SW 1271 (cell line): ENCODE measurements at places on chromosomes 3 and 15.

DNA sequence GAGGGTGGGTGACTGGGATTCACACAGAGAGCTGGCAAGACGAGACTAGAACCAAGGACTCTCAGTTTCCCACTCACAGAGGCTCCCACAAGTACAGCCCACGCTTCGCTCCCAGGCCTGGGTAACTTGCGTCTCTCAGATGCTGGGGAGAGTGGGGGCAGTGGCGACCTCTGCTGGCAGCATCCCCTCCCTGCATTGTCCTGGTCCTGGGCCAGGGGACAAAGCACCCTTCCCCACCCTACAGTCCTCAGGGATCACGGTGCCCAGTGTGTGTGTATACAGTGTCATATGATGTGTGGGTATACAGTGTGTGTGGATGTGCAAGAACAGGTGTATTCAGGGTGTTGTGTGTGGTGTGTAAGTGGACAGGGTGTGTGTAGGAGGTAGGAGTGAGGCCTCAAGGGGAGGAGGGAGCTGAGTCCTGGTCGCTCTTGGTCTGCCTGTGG is 12.8 kb downstream of the VILL start:
- peak; percentile 45 for DNase-seq

DNA sequence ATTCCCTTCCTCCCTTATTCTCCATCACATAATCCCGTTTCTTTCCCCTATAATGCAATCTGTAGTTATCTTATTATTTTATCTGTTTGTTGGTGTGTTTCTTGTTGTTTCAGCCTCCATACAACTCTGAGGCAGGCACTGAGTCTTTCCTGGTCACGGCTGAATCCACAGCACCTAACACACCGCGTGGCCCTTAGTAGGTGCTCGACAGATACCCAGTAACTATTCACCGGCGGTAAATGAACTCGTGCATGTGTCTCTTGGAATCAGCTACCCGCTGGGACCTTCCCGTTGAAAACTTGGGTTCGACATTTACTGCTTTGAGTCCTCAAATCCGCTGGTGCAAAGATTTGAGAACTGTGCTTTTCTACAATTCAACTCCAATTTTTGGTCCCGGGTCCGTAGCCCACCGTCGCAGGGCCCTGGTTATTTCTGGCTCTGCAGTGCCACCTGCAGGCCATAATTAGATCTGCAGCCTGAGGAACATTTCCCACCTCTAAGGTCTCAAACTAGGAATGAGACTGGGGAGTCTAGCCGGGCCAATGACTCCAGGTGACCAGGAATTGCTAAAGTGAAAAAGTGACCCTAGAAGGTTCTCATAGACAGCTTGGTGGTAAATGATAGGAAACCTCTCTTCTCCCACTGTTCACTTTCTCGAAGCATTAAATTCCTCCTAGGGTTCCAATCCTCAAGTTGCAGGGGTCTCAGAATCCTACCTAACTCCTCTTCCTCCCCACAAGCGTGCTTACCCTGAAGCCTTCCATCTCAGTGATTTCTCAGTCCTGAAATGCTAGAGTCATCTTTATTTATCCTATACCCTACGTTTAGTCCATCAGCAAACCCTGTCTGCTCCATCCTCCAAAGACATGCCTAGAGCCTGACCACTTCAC is 40.0 kb upstream of the TRH start:
- DNase-seq, result no peak

DNA sequence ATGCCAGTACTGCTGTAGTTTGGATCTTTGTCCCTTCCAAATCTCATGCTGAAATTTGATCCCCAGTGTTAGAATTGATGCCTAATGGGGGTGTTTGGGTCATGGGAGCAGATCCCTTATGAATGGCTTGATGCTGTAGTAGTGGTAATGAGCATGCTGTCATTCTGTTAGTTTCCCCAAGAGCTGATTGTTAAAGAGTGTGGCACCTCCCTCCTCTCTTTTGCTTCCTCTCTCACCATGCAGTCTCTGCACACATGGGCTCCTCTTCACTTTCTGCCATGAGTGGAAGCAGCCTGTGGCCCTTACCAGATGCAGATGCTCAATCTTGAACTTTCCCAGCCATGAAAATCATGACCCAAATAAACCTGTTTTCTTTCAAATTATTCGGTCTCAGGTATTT is 141.3 kb upstream of the DPPA4 start:
- DNase-seq, result no peak

GRCh38 chr15:80823995-80824394 is 44.8 kb downstream of the CEMIP start:
- no peak for DNase-seq

GRCh38 chr3:140559546-140559945 is 118.3 kb upstream of the TRIM42 start:
- no peak for DNase-seq

DNA sequence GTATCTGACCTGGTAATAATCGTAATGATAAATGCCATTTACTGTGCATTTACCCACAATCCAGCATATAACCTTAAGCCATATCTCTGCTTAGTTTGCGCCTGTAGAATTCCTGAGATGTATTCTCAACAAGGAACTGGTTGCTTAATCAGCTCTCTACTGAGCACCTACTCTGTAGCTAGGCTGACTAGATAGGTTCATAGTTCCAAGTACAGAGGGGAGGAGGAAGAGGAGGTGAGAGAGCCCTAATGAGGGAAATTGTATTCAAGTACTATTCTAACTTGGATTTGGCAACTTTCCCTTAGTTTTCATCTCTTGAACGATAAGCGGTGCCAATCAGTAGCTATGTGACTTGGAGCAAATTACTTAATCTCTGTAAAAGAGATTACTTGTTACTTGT is 5.6 kb upstream of the AKAP13 start:
- no peak for DNase-seq

DNA sequence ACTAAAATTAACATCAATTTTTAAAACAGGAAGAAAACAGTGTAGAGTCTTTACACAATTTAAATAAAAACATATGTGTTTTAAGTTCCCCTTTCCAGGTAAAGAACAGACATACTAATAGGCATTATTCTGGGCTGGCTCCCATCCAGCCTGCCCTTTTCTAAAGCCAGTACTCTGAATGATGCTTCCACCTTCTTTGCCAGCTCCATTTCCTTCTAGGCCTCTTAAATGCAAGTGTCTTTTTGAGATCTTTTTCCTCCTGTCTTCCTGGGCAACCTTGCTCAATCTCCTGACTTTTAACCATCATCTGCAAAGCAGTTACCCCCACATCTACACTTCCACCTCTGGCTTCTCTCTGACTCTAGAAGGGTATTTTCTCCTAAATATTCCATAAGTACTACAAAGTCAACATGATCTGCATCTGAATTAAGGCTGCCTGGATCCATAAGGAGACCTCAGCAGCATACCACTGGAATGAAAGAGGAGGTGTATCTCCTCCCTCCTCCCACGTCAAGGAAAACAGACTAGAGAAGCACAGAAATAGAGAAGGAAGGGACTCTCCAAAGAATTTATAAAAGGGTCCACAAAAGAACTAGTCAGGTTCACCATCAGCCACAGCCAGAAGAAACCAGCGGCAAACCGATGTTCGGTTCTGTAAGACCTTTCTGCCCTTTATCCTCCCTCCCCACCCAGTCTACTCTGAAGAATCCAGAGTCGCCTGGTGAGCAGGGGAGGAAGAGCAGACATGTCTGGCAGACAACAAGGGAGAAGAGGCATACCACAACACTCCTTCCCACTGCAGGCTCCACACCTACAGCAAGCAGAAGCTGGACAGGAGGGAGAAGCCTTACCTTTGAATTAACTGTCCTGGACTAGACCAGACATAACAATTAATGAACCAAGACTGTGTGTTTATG is 47.1 kb downstream of the GOLIM4 start:
- no peak for DNase-seq

DNA sequence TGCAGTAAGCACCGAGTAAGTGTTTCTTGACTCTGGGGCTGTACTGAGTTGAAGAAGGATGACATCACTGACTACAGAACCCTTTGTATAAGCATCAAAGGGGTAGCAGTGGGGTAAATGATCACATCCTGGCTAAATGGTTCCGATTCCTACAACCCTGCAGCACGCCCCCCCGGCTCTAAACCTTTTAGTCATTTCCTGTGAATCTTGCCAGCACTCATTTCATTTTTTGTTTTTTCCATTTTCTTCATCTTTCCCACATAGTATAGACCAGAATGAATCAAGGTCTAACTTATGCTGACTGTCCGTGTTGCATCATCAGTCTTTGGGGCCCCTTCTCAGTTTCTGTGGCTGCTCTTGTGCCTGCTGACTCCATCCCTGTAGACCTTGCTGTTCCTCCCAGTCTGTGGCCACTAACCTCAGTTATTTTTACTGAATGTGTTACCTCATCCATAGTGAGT is 383.1 kb upstream of the TPRG1 start:
- DNase-seq, result no peak

GRCh38 chr15:85597155-85597815 is 197.4 kb downstream of the KLHL25 start:
- no peak for DNase-seq

GRCh38 chr3:7977245-7978086 is 524.2 kb upstream of the LMCD1 start:
- no peak for DNase-seq

- DNase-seq, result no peak
Observed at GRCh38 chr15:91104111-91104510, 4.1 kb downstream of the SV2B start.

GRCh38 chr15:82750831-82751180 is 41.1 kb upstream of the AP3B2 start:
- DNase-seq, result no peak

- peak; percentile 53 for DNase-seq
Observed at GRCh38 chr3:34207002-34207401, 408.6 kb downstream of the PDCD6IP start.
